Camera-type eye (tissue), 1 donor: ENCODE measurements at places on chromosomes 7 and 10. TPM values are rescaled to one million over a fixed set of nuclear protein-coding genes. Genes with fewer than 3 reads are reported as not detected.

Gene WDR11
- 110 TPM for total RNA-seq

Gene GIMAP4
- 22.5 TPM for total RNA-seq

Gene MMRN2
- total RNA-seq = 33.5 TPM

Gene NPFFR1
- 9.1 TPM for total RNA-seq

Gene KCP
- 1.9 TPM for total RNA-seq

Gene EFCAB10
- total RNA-seq = 0.99 TPM

Gene POLR1F
- total RNA-seq = 18.1 TPM

Gene CAV1
- 98.6 TPM for total RNA-seq

Gene FXYD4
- not detected for total RNA-seq

Gene LRRC4
- 4.6 TPM for total RNA-seq

Gene FEZF1
- total RNA-seq = 0.27 TPM

Gene ZNF804B
- total RNA-seq = 6.3 TPM

Gene ELN
- 494 TPM for total RNA-seq

Gene MYL10
- total RNA-seq = 3.8 TPM

Gene PKD2L1
- total RNA-seq = 0.16 TPM

Gene GPC2
- total RNA-seq = 28.8 TPM
